Effector memory CD4-positive, alpha-beta T cell (primary cell): ENCODE measurements at places on chromosomes 1 and 21.

DNA sequence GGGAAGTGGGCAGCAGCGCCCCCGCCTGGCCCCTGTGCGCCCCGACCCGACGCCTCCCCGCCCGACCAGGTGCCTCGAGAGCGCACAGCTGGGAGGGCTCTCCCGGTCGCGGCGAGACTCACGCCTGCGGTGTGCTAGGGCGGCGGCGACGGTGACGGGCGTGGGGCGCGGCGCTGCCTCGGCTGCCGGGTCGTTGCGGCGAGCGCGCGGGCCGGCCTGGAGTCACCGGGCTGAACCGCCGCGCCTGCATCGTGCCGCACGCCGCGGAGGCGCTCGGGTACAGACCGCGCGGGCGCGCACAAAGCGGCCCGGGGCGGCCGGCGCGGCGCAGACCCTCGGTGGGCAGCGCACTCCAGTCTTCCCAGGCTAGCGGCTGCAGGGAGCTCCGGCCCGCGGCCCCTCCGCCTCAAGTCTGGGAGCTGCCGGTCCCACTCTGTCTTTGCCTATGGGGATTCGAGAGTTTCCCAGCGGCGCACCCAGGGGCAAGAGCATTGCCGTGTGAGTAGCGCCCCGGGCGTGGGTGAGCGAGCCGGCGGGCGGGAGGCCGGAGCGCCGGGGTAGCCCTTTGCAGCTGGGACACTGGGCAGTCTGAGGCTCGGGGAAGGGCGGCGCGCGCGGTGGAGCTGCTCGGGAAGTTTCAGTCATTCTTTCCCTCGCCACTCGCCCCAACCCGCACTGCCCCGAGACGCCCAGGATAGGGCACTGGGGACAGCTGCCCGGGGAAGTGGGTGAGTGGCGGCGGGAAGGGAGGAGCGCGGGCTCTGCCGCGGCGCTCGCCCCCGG, at the start of gene SLC35F3:
Gene SLC35F3, plus strand, starts transcription at position 44 of the 783 bp plus-strand sequence.
- DNase-seq = no peak

DNA sequence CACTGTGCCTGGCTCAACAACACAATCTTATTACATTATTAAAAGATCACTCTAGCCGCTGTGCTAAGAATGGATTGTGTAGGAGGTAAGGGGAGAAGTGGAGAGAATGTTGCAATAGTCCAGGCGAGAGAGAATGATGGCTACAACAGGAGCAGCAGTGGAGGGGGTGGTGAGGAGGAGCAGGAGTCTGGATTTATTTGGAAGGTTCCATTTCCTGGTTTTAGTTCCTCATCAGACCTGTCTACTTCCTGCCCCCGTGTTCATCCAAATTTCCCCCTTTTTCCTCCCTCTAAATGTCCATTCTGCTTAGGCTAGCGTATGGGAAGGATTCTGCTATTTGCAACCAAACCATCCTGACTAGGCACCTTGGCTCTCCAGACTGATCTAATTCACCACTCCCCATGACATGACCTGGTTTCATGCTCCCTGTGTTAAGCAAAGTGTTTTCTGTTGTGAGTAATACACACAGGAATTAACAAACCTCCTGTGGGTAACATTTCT, 35.1 kb upstream of the EYA3 start:
- DNase-seq = no peak

GRCh38 chr1:245685111-245685810, 530.5 kb downstream of the KIF26B start:
- DNase-seq = no peak

DNA sequence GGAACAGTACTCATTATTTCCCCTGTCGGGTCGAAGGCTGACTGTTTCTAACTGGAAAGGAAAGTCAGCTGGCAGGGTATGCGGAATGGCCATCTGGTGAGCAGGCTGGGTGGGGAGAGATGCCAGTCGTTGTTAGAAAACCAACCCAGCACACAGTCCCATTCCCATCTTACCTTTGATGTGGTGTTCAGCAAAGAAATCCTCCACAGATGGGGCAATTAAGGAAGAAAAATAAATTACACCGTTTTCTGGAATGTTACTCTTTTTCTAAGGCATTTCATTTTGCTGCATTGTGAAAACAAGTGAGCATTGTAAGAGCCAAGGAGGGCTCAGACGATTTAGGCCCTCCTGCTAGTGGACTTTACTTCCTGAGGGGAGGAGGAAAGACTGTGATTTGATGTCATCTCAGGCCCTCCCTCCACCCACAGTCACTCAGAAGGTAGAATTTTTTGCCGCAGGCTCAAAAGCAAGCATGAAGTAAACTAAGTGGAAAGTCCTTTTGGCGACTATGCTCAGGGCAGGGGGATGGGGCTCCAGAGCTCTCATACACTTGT, at the start of gene SLC16A4:
Gene SLC16A4, minus strand, starts transcription at position 335 of the 554 bp plus-strand sequence. CDS start 1,703 bp downstream, outside the sequence.
- DNase-seq = no peak

DNA sequence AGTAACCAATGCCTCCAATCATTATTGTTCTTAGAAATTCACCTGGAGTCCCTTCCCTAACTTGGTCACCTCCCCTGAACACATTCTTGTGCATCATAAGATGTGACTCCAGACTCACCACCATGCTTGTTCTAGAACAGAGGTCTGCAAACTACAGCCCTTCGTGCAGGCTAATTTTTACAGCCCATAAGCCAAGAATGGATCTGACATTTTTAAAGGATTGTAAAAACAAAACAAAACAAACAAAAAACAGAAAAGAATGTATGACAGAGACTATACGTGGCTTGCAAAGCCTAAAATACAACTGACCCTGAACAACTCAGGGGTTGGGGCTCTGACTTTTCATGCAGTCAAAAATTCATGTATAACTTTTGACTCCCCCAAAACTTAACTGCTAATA, 6.2 kb upstream of the HIVEP3 start:
- no peak for DNase-seq

DNA sequence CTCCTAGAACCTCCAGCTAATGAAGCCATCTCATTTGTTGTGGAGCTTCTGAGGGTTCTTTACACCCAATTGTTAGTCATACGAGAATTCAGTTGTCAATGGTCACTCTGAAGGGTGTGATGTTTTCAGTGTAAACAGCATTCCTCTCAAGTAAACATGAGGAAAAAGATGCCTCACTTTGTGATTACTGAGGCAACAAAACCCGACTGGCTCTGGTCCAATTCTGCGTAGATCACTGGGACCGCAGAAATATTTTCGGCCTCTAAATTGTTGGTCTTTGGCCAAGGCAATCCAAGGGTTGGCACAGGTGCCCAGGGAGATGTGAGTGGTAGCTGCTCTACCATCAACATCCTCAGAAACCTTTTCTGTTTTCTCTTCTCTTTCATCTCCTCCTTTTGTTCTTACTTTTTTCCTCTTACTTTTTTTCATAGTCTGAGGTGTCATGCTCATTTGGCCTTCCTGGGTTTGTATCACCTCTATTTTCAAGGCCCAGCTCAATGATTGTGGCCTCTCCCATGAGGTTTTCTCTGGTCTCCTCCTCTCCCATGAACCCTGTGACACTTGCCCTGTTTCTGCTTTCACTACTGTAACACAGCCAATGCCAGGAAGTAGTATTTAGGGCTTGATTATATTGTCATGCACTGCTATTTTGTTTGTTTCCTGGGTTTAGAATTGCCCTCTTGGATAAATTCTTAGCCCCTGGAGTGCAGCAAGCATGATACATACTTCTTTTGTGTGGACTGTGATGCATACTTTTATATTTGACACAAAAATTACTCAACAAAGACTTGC, 221.9 kb downstream of the TNR start:
- no peak for DNase-seq

DNA sequence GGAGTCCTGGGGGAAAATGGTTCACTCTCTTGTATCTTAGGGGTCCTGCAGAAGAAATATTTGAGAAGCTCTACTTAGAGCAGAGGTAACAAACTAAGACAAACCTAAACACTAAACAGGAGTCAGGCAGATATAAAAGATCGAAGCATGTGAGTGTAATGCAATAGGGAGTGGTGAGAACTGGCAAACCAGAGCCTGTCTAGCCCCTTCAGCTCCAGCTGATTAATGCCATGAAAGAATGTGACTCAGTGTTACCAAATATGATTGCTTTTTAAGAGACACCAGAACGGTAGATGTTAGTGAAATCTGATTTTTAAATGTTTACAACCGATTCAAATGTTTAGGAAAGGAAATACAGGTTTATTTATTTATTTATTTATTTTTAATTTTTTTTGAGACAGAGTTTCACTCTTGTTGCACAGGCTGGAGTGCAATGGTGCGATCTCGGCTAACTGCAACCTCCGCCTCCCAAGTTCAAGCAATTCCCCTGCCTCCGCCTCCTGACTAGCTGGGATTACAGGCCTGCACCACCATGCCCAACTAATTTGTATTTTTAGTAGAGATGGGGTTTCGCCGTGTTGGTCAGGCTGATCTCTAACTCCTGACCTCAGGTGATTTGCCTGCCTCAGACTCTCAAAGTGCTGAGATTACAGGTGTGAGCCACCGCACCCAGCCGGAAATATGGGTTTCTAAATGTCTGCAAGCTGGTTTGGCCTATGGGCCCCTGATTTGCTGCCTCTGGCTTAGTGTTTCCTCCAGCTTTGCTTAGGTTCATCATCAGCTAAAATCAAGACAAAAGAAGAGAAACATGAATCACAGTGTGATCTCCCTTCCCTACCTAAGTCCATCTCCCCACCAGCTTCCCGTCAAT, 12.2 kb downstream of the TXNIP start:
- DNase-seq = peak; percentile 48

- DNase-seq = no peak
Observed at GRCh38 chr1:107563441-107563840, 401.5 kb downstream of the VAV3 start.

DNA sequence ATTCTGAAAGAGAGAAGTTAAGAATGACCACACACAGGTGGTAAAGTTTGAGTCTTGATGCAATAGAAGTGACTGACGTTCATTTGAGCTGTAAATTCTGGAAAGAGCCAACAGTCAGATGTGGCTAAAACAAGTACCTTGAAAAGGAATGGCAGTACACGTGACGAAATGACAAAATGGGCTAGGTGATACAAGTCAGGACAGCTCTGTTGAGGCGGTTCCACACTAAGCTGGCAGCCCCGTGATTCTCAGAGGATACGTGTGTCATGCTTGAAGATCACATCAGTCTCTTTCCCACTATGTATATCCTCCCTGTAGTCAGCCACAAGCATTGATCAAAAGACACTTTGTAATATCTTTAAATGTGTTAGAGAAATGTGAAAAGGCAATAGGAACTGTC, 881.3 kb upstream of the ADGRL2 start:
- no peak for DNase-seq

- DNase-seq = no peak
Observed at GRCh38 chr1:115114308-115114707, 25.0 kb upstream of the TSPAN2 start.

DNA sequence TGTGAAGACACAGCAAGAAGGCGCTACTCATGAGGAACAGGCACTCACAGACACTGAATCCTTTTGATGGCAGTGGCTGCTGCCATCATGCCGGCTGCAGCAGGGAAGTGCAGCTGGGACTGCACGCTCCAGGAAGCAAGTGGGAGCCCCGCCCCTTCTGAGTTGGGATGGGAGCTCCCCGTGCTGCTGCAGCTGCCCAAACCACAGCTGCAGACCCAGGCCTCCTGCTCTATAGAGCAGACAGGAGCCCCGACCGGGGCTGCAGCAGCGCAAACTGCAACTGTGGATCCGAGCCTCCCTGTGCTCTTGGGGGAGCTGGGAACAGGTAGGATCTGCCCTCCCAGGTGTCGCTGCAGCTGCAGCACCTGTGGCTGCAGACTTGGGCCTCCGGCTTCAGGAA, 65.2 kb upstream of the MARK1 start:
- DNase-seq = no peak

DNA sequence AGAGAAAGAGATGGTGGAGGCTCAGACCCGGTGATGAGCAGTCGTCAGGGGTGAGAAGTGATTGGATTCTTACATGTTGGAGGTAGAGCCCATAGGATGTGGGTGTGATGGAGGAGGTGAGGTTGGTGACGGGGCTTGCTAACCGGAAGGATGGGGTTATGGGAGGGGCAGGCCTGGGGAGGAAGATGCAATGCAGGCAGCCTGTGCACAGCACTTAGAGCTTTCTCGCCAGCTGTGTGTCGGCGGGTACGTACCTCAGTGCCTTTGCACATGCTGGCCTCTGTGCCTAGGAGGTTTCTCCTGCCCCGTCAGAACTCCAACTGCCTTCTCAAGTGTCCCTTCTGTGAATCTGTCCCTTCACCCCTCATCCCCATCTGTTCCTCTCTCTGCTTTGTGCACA, 2.9 kb upstream of the BSND start:
- DNase-seq = peak; percentile 39

DNA sequence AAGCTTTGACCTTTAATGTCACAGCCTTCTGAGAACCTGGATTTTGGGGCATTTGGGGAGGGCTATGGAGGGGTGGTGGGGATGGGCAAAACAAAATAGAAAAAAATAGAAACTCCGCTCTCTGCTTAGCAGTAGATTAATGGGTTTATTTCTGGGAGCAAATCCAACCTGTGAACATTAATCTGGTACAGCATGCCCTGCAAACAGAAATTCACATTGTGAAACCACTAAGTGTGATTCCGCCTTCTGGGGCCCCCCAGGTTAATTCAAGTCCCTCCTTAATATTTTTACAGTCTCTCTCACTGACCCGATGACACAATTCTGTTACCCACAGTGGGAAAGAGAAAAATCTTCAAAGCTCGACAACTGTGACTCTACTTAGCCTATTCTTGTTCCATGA, 76.4 kb downstream of the TIAM1 start:
- DNase-seq = no peak

DNA sequence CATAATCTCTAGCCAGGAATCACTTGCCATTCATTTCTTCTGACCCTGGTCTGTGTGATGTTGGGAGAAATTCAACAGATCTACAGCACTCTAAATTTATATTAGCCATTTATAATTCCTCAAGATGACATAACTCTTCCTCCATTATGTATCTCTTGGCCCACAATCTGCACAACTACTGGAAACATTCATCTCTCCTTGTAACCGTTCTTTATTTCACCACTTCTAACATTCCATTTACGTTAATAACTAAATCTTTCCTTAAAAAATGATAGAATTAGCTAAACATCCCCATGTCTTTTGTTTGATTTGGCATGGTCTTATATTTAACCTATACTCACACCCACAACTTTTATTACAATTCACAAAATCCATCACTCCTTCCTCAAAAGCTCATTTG, 166.0 kb downstream of the COL11A1 start:
- DNase-seq = no peak

- DNase-seq = no peak
Observed at GRCh38 chr1:181430015-181430885, 53.1 kb upstream of the CACNA1E start.

- DNase-seq = no peak
Observed at GRCh38 chr1:38026592-38027200, 14.2 kb downstream of the UTP11 start.

GRCh38 chr1:53929246-53929960, 16.1 kb downstream of the IFT25 start:
- no peak for DNase-seq

DNA sequence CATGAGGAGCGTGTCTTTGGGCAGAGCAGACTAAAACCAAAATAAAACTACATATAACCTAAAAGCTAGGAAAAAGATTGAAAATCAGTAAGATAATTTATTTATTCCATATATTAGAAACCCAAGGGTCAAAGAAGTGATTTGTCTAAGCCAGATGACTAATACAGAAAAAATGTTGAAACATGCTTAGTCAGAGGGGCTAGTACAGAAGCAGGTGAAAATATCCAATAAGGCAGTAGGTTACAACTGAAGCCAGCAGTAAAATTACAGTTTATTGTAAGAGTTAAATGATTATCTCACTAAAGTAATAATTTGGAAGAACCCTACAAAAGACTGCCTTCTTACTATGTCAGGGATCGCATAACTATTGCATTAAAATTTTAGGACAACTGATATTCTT, 1190.9 kb upstream of the PRMT6 start:
- no peak for DNase-seq

- no peak for DNase-seq
Observed at GRCh38 chr21:45155910-45156309, 81.5 kb downstream of the ADARB1 start.
